ENCODE measurements at places on chromosomes 12 and 14.

DNA sequence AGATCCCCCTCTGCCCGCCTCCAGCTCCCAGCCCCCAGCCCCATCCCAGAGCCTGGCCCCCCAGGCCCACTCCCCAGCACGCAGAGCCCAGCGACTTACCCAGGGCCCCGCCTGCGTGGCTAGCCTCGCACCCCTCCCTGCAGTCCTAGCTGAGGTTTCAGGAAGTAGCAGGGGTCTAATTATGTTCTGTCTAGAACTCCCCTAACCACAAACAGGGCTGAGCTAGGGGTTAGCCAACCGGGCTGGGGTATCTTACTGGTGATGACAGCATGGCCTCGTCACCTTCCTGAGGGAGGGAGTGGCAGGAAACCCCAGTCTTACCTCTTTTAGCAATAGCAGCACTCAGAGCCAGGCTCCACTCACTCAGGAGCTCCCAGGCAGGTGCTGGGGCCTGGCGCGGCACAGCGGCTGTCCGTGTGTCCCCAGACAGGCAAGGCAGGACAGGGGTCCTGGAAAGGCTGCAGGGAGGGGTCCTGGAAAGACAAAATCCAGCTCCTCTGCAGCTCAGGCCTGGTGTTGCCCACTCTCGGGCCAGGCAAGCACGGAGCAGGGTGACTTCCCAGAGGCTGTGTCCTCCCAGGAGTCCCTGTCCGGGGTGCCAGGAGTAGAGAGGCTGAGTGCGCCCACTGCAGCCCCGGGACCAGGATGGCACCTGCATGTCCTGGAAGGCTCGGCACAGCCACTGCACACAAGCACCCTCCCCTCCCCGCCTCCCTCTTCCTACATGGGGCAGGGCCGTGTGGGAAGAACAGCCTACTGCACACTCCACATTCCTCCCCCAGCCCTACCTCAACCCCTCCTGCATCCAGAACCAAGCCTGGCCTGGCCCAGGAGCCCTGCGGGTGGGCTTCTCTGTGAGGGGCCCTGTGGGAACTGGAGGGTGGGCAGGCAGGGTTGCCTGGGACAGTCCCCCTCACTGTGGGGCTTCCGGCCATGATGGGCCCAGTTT lies at the start of gene GPR132:
Gene GPR132 (minus strand): TSS at position 151 of the 949 bp plus-strand sequence. CDS start 10,010 bp downstream, outside the sequence.
- no peak for DNase-seq

- DNase-seq: no peak
These were observed 63.2 kb downstream of the FBXO33 start for GRCh38 chr14:39369029-39369428.

- no peak for DNase-seq
These were observed 105.6 kb downstream of the GPR135 start for GRCh38 chr14:59359431-59360124.

DNA sequence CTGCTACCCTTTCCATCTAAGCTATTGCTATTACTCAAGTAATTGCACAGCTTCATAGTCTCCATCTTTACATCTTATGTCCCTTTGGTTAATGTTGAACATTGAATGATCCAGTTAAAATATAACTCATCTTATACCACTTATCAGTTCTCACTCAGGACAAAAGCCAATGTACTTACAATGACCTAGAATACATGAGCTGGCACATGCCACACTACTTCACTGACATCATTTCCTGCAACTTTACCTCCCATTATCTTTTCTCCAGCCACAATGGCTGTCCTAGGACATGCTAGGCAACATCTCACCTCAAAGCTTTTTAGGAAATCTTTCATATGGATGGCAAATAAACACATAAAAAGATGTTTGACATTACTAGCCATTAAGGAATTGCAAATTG lies 309.2 kb downstream of the FOXG1 start:
- no peak for DNase-seq

DNA sequence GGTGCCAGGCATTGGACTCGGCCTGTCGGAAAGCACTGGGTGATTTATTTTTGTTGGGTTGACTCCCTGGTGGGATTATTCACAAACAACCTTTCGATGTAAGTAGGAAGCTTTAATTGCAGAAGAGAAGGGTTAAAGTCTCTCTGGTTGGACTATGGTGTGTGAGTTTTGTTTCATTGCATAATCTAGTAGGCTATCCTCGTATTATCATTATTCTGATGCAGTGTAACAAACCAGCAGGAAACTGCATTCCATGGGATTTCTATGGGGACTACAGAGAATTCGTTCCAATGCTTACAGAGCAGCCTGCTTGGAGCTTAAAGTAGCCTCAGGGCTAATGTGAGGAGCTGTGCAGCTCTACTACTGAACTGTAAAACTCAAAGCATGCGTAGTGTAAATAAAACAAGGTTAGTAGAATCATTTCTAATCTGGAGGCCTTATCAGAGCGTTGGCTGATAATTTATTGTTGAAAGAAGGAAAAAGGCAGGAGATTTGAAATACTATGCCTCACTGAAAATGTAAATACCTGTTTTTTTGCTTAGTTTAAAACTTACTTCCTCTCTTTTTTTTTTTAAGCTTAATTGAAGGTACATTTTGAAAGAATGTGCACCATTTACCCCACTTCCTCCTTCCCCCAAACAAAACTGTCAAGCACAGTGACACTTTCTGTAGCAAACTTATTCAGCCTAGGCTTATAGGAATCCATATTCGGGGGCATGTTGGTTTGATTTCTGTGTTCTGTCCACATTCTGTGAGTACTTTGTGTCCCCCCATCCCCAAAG lies 226.7 kb downstream of the NPAS3 start:
- no peak for DNase-seq

DNA sequence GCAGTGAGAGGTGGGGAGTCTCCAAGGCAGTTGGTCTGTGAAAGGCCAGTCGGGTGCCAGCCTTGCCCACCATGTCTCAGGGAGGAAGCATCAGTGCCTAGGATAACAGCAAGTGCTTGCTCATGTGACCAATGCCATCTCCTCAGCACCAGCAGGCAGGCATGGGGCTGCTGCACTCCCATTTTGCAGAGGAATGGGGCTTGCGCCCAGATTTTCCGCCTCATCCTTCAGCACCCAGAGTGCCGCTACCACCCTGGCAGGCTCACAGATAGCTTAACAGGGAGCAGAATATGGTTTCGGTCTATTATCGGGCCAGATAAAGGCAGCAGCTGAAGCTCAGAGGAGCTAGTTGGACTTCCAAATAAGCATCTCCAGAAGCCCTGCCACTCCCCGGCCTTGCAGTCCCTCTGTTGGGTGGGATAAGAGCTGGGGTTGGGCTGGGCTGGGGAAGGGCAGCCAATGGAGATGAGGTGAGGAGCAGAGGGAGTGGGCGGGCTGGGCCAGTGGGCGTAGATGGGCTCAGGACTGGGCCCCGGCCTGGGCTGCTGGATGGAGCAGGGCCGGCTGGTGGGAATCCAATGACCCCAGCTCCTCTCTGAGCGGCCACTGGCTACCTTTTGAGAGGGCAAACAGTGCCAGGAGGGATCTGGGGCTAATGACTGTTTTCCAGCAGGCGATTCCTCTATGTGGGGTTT lies 8.4 kb upstream of the KRT80 start:
- DNase-seq: no peak

DNA sequence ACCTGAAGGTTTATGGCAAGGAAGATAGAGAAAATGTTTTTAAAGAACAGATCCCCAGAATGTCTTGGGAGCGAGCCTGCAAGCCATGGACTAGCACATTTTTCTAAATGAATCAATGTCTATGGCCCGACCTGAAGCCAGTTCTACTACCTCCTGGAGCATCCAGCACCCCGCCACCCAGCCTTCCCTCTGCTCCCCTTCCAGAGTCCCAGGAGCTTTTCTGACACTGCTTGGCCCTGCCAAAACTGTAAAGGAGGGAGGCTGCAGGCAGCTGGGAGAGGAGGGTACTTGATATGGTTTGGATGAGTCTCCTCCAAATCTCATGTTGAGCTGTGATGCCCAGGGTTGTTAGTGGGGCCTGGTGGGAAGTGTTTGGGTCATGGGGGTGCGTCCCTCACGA lies 95.5 kb upstream of the FZD10 start:
- DNase-seq: no peak

- no peak for DNase-seq
These were observed 155.0 kb downstream of the PAWR start for GRCh38 chr12:79535751-79536150.

DNA sequence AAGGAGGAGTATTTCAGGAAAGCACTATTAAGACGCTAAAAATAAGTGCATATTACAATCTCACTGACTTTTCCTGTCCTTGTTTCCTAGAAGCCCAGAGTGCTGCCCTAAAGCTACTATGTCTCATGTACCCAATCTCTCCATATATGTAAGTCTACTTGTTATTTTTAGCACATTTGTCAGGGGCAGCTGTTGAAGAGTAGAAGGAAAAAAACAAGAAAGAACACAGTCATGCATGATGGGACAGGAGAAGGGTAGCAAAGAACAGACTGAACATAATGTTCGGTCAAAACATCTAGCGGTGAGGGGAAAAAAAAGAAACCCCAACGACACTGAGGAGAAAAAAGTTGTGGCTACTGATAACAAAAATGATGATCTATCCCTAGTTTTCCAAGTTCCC lies 14.3 kb downstream of the YBX3 start:
- no peak for DNase-seq

GRCh38 chr12:65867394-65867793 lies 43.1 kb downstream of the HMGA2 start:
- no peak for DNase-seq

DNA sequence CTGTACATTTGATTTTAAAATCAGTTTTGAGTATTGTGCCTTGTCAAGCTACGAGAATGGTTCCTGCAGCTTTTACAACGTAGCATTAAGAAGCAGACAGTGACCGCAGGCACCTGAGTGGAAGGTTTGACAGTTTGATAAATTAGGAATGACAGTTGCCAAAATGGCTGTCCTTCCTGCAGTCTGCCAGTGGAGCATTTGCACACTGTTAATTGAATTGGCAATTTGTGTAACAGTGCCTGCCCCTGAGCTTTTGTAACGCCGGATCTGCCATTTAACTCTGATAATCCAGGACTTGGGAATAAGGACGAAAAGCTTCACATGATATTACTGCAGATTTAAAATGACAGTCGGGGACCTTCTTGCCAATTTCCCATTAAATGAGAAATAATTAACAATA lies 385.3 kb downstream of the NPAS3 start:
- DNase-seq: no peak

DNA sequence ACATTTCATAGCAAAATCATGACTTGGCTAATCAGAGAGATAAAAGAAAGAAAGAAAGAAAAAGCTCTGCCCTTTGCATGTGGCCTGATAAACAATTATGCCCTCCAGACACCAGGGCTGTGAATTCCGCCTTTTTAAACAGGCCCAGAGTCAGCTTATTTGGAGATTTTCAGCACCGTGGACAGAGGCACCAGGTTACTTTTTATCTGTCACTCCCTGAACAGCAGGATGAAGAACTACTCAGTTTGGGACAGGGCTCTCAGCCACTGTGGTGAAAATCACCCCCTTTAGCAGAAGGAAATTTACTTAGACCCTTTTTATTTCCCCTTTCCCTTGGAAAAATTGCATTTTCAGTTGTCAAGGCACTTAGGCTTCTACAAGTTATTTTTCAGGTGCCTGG lies 359.9 kb downstream of the NRXN3 start:
- no peak for DNase-seq

GRCh38 chr12:121792607-121793439 lies 665 bp downstream of the RHOF start:
- DNase-seq: no peak

DNA sequence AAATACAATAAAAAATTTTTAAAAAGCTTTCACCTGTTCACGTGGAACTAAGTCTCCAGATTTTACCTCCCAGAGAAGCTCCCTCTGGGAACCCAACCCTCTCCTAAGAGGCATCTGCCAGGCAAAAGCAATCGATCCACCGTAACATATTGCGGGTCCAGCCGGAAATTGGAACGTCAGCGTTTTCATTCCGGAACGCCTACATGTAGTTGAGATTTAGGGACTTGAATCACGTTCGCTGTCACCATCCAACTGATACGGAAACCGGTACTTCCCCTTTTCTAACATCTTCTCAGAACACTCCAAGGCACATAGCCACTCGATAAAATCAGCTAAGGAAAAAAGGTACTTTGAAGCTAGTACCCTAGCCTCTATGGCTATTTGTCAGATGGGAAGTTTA lies 70.3 kb downstream of the COX16 start:
- no peak for DNase-seq

GRCh38 chr12:4012073-4012472 lies 138.9 kb upstream of the PARP11 start:
- no peak for DNase-seq
